B cell (primary cell): ENCODE measurements at places on chromosomes 3 and 15. TPM values are rescaled to one million over a fixed set of nuclear protein-coding genes. Genes with fewer than 3 reads are reported as not detected.
A peak's percentile ranks its signal among the peaks of the same experiment; 100 is the strongest.

DNA sequence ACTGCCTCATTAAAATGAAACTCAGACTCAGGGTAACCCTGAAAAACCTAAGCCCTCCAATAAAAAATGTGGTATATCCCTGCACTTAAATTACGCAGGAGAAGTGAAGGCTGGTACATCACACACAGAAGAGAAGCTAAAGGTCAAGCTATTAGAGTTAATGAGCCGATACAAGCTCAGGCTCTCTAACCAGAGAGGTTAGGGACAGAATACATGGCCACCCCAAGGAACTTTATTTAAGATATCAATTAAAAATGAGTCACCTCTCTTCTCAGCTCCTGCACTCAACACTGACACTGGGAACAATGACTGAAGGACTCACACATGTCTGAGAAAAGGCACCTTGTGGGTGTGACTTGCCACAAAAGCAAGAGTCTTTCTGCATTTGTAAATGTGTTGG, 800.6 kb upstream of the CFAP20DC start:
- no peaks in the 10 kb centered on the region for H3K36me3 ChIP-seq
- H3K4me1 ChIP-seq: no peaks in the 10 kb centered on the region
- no peaks in the 10 kb centered on the region for H3K27me3 ChIP-seq
- no peak overlapping the region for H3K4me3 ChIP-seq
- DNase-seq: no peak
- H3K27ac ChIP-seq: no peak overlapping the region

PCOLCE2 gene
- polyA plus RNA-seq: not detected in 2 replicates

ADAMTS9 gene
- polyA plus RNA-seq: 0.03 TPM in 1 of 2 replicates, not detected in the other

PATL2 gene
- polyA plus RNA-seq: 89.4 and 98.8 TPM in 2 replicates

- H3K4me3 ChIP-seq: no peak overlapping the region
- no peaks in the 10 kb centered on the region for H3K36me3 ChIP-seq
- DNase-seq: no peak
- H3K27me3 ChIP-seq: no peaks in the 10 kb centered on the region
Measured at GRCh38 chr3:23552506-23552905, 253.2 kb upstream of the UBE2E1 start.

GRCh38 chr3:139601191-139601961, 61.8 kb upstream of the RBP1 start:
- no peaks in the 10 kb centered on the region for H3K27me3 ChIP-seq
- H3K36me3 ChIP-seq: no peaks in the 10 kb centered on the region
- H3K4me1 ChIP-seq: no peaks in the 10 kb centered on the region
- no peak overlapping the region for H3K4me3 ChIP-seq

NEK10 gene
- polyA plus RNA-seq: 0.49 and 0.55 TPM in 2 replicates

DNA sequence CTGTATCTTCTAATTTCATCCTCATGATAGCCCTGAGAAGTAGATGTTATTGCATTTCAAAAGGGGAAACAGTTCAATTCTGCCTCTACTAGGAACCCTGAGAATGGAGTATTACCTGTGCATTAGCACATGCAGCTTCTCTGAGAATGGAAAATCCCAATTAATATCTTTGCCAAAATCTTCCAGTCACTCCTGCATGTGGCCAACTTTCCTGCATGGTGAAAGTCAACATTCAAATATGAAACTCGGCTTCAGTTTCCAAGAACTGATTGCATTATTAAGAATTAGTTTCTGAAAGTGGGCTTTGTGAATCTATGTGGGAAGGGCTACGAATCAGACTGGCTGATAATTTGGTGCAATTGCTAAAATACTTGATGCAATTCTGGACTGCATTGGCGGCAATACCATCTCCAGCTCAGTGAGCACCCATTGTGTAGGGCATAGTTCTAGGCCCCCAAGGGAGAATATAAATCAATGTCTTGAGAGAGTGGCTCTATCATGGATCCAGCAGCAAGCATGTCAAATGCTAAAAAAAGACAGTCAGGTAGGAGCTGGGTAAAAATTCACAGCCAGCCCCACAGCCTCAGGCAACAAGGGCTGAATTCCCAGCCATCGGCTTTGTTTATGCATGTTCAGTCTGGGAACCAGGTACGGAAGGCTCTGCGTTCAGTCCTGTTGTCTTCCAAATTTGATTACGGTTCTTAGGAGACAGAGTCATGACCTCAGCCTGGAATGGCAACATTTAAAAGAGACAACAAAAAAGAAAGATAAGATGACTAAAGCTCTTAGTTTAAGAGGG, 18.8 kb upstream of the BCL6 start:
- H3K4me1 ChIP-seq: no peaks in the 10 kb centered on the region
- no peak overlapping the region for H3K27ac ChIP-seq
- H3K4me3 ChIP-seq: no peak overlapping the region
- DNase-seq: no peak
- H3K36me3 ChIP-seq: no peaks in the 10 kb centered on the region

CD200R1 gene
- 0.71 and 3.7 TPM in 2 replicates for polyA plus RNA-seq

GRCh38 chr3:25558121-25558520, 106.6 kb downstream of the TOP2B start:
- no peak overlapping the region for H3K4me3 ChIP-seq
- H3K4me1 ChIP-seq: no peaks in the 10 kb centered on the region
- H3K27ac ChIP-seq: no peak overlapping the region
- H3K36me3 ChIP-seq: no peaks in the 10 kb centered on the region

STRC gene
- 1.3 and 1.7 TPM in 2 replicates for polyA plus RNA-seq

DNA sequence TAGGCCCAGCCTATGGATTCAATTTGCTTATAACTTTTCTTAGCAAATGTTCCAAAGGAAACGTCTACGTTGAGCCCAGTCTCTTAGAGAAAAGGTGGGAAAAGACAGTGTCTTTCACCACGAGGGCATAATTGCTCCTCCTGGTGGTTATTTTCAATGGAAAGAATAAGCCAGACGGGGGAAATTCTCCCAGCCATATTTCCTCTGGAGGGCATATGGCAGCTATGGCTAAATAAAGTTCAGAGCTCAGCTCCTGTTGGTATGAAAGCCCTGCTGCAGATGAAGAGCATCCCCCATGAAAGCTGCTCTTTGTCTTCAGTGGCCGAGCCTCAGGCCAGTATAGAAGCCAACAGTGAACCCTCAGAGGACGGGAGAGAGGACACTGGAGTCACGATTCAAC, 297.9 kb downstream of the RYR3 start:
- H3K4me1 ChIP-seq: no peaks in the 10 kb centered on the region
- no peak for DNase-seq
- no peak overlapping the region for H3K27ac ChIP-seq
- no peak overlapping the region for H3K4me3 ChIP-seq
- H3K36me3 ChIP-seq: no peaks in the 10 kb centered on the region

DNA sequence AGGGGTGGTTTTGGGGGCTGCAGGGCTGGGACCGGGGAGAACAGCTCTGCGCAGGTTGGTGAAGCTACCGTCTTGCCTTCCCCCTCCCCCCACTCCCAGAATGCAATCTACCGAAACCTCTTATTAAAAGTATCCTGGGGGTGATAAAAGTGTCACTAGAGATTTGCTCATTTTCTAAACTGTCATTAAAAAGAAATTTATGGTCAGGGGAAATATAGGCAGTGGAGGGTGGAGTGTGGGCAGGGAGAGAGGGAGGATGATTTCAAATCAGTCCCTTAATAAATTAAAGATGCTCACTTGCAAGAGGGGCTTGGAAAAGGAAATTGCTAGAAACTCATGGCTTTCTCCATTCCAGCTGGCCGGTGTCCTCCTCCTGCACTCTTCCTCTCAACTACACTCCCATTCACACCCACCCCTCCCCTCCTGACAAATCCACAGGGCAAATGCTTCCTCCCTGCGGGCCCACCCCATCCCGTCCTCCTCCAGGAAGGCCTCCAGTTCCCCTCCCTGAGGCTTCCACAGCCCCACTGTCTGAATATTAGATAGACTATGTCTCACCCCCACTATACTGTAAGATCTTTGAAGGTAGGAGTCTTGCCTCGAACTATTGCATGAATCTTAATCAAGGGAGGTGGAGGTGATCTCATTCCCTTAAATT, 83.9 kb downstream of the TLE3 start:
- peak overlapping the region; percentile 84 for H3K27ac ChIP-seq
- no peak overlapping the region for H3K4me3 ChIP-seq
- no peaks in the 10 kb centered on the region for H3K36me3 ChIP-seq
- no peak for DNase-seq
- peaks cover 63% of the 10 kb centered on the region for H3K4me1 ChIP-seq
- H3K27me3 ChIP-seq: no peaks in the 10 kb centered on the region

NRG4 gene
- polyA plus RNA-seq: not detected in 2 replicates

DNA sequence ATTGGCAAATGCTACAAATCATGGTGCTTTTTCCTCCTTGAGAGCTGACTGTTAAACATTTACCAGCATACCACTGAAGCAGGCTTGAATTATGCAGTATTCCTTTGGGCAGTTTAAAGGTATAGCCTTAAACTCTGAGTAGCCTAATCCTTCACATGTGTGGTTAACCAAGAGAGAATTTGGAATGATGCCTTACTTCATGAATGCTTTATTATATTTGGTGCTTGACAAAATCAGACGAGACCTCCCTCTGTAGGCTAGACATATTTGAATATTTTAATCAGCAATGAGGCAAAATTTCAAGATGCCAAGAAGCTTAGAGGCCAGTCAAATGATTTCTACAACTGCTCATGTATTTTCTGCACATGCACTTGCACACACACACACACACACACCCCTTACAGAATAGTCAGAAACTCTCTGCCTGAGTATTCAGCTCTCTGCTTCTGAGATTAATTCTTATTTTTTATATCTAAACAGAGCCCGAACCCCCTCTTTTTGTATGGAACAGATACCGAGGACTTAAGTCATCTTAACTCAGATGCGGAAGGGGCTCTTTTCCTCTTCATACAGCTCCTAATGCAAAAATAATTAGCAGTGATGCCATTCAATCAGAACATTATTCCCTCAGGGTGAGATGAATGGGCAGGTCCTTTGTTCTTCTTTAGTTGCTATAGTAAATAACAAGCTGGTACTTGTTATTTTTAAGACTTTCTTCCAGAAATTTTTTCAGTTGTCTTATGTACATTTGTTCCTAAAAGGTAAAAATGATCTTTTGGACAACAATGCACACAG, 195.5 kb upstream of the TMC3 start:
- H3K27me3 ChIP-seq: no peaks in the 10 kb centered on the region
- no peak for DNase-seq
- no peak overlapping the region for H3K4me3 ChIP-seq
- H3K36me3 ChIP-seq: no peaks in the 10 kb centered on the region
- no peak overlapping the region for H3K27ac ChIP-seq
- H3K4me1 ChIP-seq: no peaks in the 10 kb centered on the region

- H3K27ac ChIP-seq: no peak overlapping the region
- H3K36me3 ChIP-seq: no peaks in the 10 kb centered on the region
- H3K4me3 ChIP-seq: no peak overlapping the region
- H3K27me3 ChIP-seq: no peaks in the 10 kb centered on the region
Measured at GRCh38 chr3:59235634-59236012, 185.8 kb upstream of the CFAP20DC start.

RASGRF1 gene
- polyA plus RNA-seq: 0.78 and 1.0 TPM in 2 replicates

DNA sequence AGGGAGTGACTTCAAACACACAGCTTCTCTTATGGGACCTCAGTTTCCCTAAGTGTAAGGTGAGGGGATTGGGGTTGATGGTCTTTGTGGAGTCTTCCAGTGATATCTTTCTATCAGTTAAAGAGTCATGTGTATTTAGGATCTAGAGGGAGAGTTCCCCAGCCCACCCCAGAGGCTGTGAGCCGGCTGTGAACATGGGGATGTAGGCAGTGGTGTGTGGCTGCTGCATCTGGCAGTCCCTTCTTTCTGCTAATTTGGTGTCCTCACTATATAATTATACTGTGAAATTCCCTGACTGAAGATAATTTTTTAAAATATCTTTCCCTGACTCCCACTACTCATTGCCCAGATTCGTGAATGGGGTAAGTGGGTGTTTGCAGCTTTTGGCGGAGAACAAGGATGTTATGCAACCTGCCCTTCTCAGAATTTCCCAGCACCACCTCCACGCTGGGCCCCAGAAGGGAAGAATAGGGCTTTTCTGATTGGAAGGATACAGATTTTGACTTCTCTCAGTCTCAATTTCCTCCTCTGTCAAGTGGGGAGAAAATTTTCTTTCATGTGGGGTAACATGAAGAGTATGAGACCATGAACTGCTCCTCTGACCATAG, 79.0 kb upstream of the RASGRF1 start:
- no peaks in the 10 kb centered on the region for H3K27me3 ChIP-seq
- H3K36me3 ChIP-seq: no peaks in the 10 kb centered on the region
- H3K4me1 ChIP-seq: peaks cover 4% of the 10 kb centered on the region
- H3K27ac ChIP-seq: no peak overlapping the region

- no peak for DNase-seq
- no peaks in the 10 kb centered on the region for H3K36me3 ChIP-seq
- no peaks in the 10 kb centered on the region for H3K4me1 ChIP-seq
Measured at GRCh38 chr15:32743411-32744140, 25.8 kb downstream of the GREM1 start.

- no peaks in the 10 kb centered on the region for H3K36me3 ChIP-seq
- no peaks in the 10 kb centered on the region for H3K27me3 ChIP-seq
- H3K4me3 ChIP-seq: no peak overlapping the region
- H3K27ac ChIP-seq: no peak overlapping the region
- H3K4me1 ChIP-seq: no peaks in the 10 kb centered on the region
Measured at GRCh38 chr3:109112946-109113760, 4.8 kb downstream of the MORC1 start.

- no peak overlapping the region for H3K4me3 ChIP-seq
- DNase-seq: no peak
- no peak overlapping the region for H3K27ac ChIP-seq
Measured at GRCh38 chr3:193662757-193663322, 69.8 kb downstream of the OPA1 start.

DNA sequence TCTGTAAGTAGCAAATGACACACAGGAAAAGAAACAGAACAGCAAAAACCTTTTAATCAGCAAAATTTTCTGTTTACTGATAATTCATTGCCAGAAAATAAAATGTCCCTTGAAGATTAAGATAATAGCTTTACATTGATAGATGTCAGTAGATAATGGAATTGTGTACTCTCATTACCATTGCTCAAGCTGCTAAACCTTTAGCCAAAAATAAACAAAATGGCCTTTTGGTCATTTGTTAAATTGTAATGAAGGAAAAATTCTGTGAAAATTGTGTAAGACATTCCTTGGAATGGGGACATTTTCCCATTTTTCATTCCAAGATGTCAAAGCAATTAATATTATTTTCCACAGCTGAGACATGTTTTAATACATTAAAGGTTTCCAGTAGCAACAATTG, 189.8 kb downstream of the PLOD2 start:
- H3K4me3 ChIP-seq: no peak overlapping the region
- no peaks in the 10 kb centered on the region for H3K27me3 ChIP-seq
- no peaks in the 10 kb centered on the region for H3K4me1 ChIP-seq
- no peak for DNase-seq

ADPRH gene
- 8.0 and 10.0 TPM in 2 replicates for polyA plus RNA-seq
